ENCODE measurements at places on chromosomes 6 and 20.

DNA sequence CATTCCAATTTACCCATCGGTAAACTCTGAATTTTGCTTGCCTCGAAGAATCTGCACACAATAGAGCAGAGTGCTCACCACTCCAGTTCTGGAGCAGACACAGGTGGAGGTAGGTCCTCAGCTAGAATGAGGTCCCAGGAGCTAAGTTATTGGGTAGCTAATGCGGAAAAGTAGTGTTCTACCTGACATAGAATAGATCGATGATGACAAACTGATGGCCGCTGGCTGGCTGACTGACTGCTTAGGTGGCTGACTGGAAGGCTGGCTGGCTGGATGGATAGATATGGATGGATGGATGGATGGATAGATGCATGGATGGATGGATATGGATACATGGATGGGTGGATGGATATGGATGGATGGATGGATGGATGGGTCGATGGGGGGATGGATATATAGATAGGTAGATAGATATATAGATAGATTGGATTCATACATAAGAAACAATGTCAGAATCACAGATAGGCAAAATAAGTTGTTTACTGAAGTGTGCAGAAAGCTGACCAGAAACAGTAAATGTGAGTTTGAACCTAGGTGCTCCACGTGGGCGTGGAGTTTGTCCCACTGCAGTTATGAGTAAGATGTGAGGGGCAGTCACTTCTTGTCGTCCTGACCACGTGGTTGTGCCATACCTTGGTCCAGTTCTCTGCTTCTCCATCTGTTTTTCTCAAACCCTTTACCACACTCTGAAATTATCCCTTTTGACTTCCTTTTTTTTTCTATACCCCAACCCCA, 62.1 kb downstream of the TBXT start:
- no peak for DNase-seq

GRCh38 chr20:58903614-58904013, 51.1 kb downstream of the GNAS start:
- no peak for DNase-seq

GRCh38 chr6:156956286-156956685, 179.1 kb downstream of the ARID1B start:
- DNase-seq: no peak

GRCh38 chr6:148494226-148494625, 151.6 kb downstream of the SASH1 start:
- DNase-seq: no peak
